NCI-H460 (cell line): ENCODE measurements at places on chromosomes 12 and 14.
A peak's percentile ranks its signal among the peaks of the same experiment; 100 is the strongest.

DNA sequence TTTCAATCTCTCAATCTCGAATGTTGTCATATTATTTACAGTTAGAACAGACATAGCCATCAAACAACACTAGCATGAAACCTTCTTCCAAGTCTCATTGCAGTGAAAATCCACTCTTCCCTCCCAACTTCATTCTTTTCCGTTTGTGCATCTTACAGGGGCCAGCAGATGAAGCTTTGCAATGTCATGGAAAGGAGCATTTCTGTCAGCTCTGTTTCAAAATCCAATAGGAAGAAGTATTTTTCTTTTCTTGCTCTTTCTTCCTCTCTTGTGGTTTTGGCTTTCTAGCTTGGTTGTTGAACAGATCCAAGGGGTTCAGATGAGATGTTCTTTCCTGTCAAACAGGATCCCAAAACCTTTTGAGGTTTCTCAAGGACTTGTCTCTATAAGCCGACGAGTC is 416.6 kb downstream of the AEBP2 start:
- DNase-seq: no peak

- no peak for DNase-seq
Observed at GRCh38 chr12:116497051-116497591, 62.1 kb upstream of the MAP1LC3B2 start.

- no peak for DNase-seq
Observed at GRCh38 chr14:96089401-96089800, 50.2 kb downstream of the C14orf132 start.

GRCh38 chr12:27709932-27710591 is 570 bp upstream of the MRPS35 start:
- DNase-seq: no peak

GRCh38 chr12:14284184-14284722 is 81.2 kb upstream of the ATF7IP start:
- no peak for DNase-seq

- no peak for DNase-seq
Observed at GRCh38 chr12:32460638-32461037, 61.3 kb downstream of the FGD4 start.

DNA sequence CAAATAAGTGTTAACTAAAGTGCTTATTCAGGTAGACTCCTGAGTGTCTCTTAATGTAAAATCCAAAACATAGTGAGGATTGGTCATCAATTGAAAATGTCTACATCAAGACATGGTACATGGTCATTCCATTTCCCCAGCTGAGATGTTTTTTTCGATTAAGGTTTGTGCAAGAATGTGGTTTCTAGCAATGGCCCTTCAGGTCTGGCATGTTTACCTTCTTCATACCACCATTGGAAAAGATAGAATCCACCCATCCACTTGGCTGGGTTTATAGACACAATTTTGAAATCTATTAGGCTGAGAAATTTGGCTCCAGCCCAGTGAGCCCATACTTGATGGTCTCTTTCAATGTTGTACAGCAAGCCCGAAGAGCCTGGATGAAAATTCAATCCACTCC is 145.9 kb downstream of the ANO4 start:
- DNase-seq: no peak

GRCh38 chr12:122834921-122835749 is at the start of gene HIP1R:
Gene HIP1R, plus strand, starts transcription at chr12:122835457. Its CDS starts 94 bp downstream, at chr12:122835551.
- DNase-seq: peak; percentile 12

DNA sequence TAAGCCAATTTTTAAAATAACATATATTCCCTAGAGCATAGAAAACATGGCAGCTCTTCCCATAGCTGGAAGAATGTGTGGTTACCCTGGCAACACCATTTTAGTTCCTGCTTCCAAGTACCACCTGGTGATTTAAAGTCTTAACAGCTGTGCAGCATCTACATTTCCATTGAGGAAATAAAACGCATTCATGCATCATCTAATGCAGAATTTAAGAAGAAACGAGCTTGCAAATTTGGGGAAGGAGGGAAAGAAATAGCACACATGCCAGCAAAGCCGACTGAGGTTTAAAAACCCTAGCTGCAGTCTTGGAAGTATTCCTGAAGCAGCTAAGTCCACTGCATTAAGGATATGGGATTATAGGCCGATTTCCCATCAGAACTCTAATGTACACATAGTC is 22.8 kb upstream of the SLC38A2 start:
- no peak for DNase-seq

DNA sequence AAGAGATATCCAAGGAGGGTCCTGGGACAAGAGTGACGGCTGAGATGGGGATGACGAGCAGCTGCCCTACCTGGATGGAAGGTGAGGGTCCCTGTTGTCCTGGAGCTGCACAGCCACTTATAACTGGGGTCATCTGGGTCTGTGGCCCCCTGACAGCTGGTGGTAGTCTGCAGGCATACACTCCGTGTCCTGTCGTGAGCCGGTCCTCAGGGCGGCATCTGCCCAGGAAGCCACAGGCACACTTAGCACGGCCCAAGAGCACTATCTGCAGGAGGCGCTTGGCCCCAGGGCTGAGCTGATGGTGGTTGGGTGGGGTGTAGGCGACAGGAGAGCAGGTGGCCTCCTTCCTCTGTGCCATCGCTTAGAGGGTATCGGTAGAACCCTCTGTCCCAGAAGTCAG is 248.1 kb downstream of the CACNA1C start:
- no peak for DNase-seq

DNA sequence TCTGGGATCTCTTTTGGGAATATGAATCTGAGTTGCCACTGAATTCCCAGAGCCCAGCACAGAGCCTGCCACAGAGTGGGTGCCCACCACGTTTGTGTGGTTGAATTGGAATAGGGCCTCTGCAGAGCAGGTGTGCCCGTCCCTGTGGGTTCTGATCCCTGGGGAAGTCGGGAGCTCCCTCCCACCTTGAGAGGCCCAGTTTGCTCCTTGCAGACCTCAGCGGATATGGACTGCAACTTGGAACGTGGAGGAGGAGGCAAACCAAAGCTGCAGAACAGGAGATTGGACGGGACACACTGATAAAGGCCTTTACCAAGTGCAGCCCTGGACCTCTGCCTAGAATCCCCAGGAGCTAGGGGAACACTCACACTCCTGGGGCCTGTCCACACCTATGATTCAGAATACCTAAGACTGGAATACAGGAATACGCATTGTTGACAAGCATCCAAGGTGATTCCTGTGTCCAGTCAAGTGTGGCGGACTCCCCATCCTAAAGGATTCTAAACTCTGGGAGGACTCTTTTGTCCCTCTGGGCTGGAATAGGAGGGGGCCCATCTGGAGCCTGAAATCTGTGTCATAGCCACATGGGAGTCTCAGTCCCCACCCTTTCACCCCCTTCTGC is 2.4 kb downstream of the KRT76 start:
- no peak for DNase-seq

DNA sequence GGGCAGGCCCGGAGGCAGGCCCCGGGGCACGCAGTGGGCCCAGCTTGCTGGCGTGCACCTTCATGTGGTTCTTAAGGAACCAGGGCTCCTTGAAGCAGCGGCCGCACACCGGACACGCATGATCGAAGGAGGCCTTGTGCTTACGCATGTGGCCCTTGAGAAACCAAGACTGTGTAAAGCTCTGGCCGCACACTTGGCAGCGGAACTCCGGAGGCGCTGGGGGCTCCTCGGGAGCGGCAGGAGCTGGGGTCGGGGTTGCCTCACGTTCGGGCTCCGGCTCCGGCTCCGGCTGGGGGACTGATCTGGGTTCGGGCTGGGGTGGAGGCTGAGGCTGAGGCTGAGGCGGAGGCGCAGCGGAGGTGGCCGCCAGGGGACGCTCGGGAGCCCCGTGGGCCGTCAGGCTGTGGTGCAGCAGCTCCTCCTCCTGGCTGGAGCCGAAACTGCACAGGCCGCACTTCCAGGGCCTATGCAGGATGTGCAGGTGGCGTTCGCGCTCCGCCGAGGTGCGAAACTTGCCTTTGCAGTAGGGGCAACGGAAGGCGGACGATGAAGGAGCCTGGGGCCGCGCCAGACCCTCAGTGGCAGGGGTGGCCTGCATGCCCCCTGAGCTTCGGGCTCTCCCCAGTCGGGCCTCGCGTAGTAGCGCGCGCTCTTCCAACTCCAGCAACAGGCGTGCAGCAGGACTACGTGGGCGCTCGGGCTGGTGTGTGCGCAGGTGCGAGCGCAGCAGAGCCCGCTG is 6.0 kb downstream of the ZNF219 start:
- peak; percentile 69 for DNase-seq

DNA sequence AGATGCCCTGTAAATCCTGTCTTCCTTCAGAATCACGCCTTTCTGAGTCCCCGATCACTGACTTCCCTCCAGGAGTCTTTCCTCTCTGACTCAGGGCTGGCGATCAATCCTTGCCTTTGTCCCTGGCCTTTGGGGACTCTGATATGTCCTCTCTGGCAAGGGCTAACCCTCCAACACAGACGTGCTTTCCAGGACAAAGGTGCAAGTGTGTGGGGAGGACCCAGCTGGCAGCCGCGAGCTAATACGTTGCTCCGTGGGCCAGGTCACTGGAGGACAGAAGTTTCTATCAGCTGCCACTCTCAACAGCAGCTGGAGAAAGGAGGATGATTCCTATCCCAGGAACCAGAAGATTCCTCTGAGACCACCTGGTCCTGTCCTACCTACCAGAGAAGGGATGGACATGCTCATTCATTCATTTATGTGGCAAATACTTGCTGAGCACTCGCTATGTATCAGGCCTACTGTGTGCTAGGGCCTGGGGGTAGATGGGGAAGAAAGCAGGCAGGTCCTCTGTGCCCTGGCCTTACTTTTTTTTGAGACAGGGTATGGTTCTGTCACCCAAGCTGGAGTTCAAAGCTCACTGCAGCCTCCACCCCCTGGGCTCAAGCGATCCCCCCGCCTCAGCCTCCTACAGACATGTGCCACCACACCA is 8.5 kb upstream of the SCARB1 start:
- no peak for DNase-seq

- no peak for DNase-seq
Observed at GRCh38 chr14:102282751-102283465, 22.1 kb downstream of the MOK start.

DNA sequence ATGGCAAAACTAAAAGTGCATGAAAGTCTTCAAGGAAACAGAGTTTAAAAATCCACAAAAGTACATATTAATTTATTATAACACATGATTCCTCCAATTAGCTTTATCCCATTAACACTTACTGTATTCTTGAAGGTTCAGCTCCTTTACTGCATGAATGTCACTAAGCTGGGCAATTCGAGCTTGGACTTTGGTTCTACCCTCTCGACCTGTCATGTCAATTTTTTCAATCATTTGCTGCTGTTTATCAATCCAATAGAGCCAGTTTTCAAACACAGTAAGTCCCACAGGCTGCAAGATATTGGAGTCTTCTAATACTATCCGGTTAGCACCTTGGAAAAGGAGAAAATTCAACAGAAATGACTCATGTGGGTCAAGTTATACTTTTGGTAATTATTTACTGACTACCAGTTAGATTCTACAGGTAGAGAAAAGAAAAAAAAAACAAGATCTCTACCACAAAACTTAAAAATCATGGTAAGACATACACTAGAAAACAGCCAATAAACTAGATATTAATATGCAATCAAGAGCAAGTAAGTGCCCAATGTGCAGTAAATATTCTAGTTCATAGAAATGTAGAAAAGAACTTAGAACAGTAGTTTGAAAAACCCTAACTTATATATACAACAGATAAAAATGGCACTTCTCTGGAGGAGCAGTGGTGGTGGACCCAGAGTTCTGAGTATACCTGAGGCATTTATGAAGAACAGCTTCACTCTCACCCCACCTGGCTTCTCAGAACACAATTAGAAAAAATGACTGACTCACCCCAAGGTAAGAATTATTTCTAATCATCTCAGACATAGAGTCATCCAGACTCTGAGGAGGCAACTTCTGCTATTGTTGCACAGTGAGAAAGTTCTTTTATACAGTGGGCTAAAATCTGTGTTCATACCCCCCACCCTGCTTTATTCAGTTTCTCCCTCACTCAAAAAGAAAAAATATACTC is 67.7 kb downstream of the BCL2L14 start:
- DNase-seq: no peak

- no peak for DNase-seq
Observed at GRCh38 chr12:56373515-56373914, 10.9 kb upstream of the APOF start.

- no peak for DNase-seq
Observed at GRCh38 chr14:67881225-67881624, 61.6 kb downstream of the RAD51B start.

GRCh38 chr14:53306267-53306721 is 153.2 kb upstream of the DDHD1 start:
- DNase-seq: peak; percentile 41

DNA sequence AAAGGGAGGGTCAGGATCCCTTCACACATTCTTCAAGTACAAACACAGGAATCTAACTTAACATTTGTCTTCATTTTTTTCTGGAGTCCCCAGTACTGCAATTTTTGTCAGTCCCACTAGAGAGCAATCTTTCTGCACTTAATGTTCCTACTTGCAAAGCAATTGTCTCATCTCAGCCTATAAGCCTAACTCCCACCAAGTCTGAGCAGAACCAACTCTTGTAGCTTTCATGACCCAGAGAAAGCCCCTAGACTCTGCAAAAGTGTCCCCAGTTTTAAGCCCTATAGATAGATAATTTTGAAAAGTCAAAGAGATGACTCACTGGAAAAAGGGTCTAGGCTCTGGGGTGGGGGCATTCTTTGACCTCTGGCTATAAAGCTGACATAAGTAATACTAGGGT is 1.8 kb upstream of the ZBTB39 start:
- peak; percentile 50 for DNase-seq

DNA sequence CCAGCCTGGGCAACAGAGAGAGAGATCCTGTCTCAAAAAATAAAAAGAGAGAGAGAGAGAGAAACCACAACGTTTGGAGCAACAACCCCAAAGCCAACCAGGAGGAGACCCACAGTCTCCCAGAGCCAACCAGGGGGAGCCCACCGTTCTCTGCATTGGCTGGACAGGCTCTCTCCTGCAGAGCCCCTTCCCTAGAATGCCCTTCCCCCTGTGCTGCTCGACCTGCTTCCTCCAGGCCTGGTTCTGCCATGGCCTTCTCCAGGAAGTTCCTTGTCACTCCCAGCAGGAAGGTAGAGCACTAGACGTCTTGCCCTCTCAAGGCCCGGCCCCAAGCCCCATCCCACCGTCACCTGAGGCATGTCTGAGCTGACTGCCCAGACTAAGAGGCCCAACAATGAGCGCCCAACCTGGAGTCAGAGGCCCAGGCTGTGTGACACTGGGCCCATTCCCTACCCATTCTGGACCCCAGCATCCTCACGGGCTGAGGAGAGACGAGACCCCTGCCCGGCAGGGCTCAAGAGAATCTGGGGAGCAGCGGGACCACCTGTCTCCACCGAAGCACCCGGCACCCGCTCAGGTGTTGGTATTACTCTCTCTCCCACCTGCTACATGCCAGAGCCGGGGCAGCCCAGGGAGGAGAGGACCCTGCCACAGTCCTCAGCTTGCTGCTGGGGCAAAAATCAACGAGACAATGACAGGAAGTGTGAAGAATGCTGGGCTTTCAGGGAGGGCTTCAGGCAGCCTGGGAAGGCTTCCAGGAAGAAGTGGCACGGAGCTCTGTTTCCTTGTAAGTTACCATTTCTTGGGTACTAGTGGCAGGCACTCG is 61.2 kb downstream of the DIO3 start:
- DNase-seq: no peak

GRCh38 chr12:49059299-49060171 is 1.1 kb downstream of the KMT2D start:
- DNase-seq: no peak
